ENCODE measurements at places on chromosomes 7 and 10.

GRCh38 chr7:23426876-23427275, 43.4 kb downstream of the IGF2BP3 start:
- peaks cover 9% of the 10 kb centered on the region for H3K4me1 ChIP-seq
- no peak overlapping the region for H3K4me3 ChIP-seq
- no peak for DNase-seq
- no peak overlapping the region for H3K27ac ChIP-seq
- H3K36me3 ChIP-seq, result no peaks in the 10 kb centered on the region

- H3K36me3 ChIP-seq, result no peaks in the 10 kb centered on the region
- DNase-seq, result no peak
- no peak overlapping the region for H3K27ac ChIP-seq
- no peaks in the 10 kb centered on the region for H3K27me3 ChIP-seq
- H3K4me3 ChIP-seq, result no peak overlapping the region
- H3K4me1 ChIP-seq, result no peaks in the 10 kb centered on the region
Measured at GRCh38 chr7:118052336-118052735, 131.6 kb upstream of the LSM8 start.

- H3K4me3 ChIP-seq, result no peak overlapping the region
- H3K36me3 ChIP-seq, result no peaks in the 10 kb centered on the region
- H3K27me3 ChIP-seq, result no peaks in the 10 kb centered on the region
- DNase-seq, result no peak
Measured at GRCh38 chr10:60205741-60206140, 183.9 kb downstream of the ANK3 start.

DNA sequence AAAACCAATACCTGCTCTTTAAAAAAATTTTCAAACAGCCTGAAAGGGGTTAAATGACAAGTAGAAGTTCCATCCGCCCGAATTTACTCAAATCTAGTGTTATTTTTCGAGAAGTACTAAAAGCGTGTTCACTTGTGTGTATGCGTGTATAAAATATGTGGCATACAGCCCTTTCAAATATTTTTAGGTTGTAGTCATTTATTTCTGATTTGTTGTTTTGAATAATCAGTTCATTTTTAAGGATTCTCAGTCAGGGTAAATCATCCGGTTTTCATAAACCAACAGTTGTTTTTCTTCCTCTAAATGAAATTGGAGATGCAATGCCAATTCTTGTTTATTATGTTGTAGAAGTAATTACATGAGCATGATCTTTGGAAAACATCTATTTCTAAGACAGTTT, 6.9 kb upstream of the SUN1 start:
- H3K27ac ChIP-seq, result peak overlapping the region; percentile 5
- no peaks in the 10 kb centered on the region for H3K27me3 ChIP-seq
- H3K4me1 ChIP-seq, result peaks cover 36% of the 10 kb centered on the region
- H3K36me3 ChIP-seq, result no peaks in the 10 kb centered on the region

GRCh38 chr7:4689668-4690067, 7.6 kb downstream of the FOXK1 start:
- H3K36me3 ChIP-seq, result no peaks in the 10 kb centered on the region
- no peak overlapping the region for H3K27ac ChIP-seq
- H3K4me3 ChIP-seq, result no peak overlapping the region
- DNase-seq, result no peak
- H3K4me1 ChIP-seq, result peaks cover 23% of the 10 kb centered on the region

GRCh38 chr7:14666913-14667312, 235.6 kb downstream of the DGKB start:
- no peaks in the 10 kb centered on the region for H3K4me1 ChIP-seq
- H3K27ac ChIP-seq, result no peak overlapping the region
- H3K4me3 ChIP-seq, result no peak overlapping the region
- no peaks in the 10 kb centered on the region for H3K27me3 ChIP-seq

DNA sequence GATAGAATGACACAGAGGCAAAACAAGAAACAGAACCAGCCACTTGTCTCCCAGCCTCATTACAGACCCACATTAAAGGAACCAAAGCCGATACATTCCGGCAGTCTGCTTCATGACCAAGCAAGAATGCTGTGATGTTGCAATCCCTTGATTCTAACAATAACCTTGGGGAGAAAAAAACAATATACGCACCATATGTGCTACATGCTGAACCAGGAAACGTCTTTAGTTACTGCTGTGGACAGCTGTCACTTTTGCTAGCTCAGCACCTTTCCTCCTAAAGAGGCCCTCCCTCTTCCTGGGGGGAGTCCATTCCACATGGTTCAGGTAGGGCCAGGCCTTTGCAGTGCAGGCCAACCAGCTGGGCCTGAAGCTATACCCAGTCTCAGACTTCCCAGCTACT, 79.1 kb downstream of the PRTFDC1 start:
- no peaks in the 10 kb centered on the region for H3K27me3 ChIP-seq
- H3K36me3 ChIP-seq, result no peaks in the 10 kb centered on the region
- no peak overlapping the region for H3K4me3 ChIP-seq
- no peaks in the 10 kb centered on the region for H3K4me1 ChIP-seq
- no peak overlapping the region for H3K27ac ChIP-seq
- DNase-seq, result no peak

GRCh38 chr7:2071133-2071832, 161.5 kb downstream of the MAD1L1 start:
- no peak overlapping the region for H3K27ac ChIP-seq
- no peaks in the 10 kb centered on the region for H3K4me1 ChIP-seq
- DNase-seq, result no peak
- no peak overlapping the region for H3K4me3 ChIP-seq

- no peaks in the 10 kb centered on the region for H3K36me3 ChIP-seq
- H3K4me1 ChIP-seq, result no peaks in the 10 kb centered on the region
- H3K27ac ChIP-seq, result no peak overlapping the region
- H3K27me3 ChIP-seq, result no peaks in the 10 kb centered on the region
- H3K4me3 ChIP-seq, result no peak overlapping the region
Measured at GRCh38 chr10:1747590-1748157, 10.3 kb upstream of the ADARB2 start.

GRCh38 chr10:133357285-133358161, at the start of gene FUOM:
FUOM (minus strand) TSS chr10:133358019; CDS start chr10:133358007, 12 bp downstream.
- DNase-seq, result peak; percentile 59
- H3K4me1 ChIP-seq, result peaks cover 47% of the 10 kb centered on the region
- peaks cover 1% of the 10 kb centered on the region for H3K36me3 ChIP-seq
- peak within 1 kb of the TSS; percentile 64 for H3K27ac ChIP-seq
- no peaks in the 10 kb centered on the region for H3K27me3 ChIP-seq

DNA sequence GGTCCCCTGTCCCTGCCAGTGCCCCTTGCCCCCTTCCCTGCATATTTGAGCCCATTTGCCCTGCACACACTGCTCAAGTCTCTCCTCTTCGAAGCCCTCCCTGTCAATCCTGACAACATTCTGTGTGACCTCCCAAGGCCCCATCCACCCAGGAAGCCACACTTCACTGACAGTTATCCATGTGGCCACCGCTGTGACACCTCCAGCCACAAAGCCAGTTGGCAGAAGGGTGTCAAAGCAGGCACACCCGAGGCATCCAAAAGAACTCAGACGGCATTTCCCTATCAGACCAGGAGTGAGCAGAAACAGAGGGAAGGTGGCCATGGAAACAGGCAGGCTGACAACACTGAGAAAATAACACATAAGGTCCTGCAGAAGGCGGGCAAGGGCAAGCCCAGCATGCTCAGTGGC, 4.6 kb downstream of the POLM start:
- no peak overlapping the region for H3K27ac ChIP-seq
- H3K4me3 ChIP-seq, result no peak overlapping the region
- H3K4me1 ChIP-seq, result peaks cover 32% of the 10 kb centered on the region
- no peak for DNase-seq
- H3K36me3 ChIP-seq, result no peaks in the 10 kb centered on the region

- H3K36me3 ChIP-seq, result peaks cover 2% of the 10 kb centered on the region
- DNase-seq, result no peak
- H3K4me3 ChIP-seq, result no peak overlapping the region
- H3K27ac ChIP-seq, result no peak overlapping the region
- H3K4me1 ChIP-seq, result peaks cover 16% of the 10 kb centered on the region
Measured at GRCh38 chr10:96238646-96239623, 32.4 kb downstream of the BLNK start.

- no peak overlapping the region for H3K4me3 ChIP-seq
- DNase-seq, result no peak
- H3K36me3 ChIP-seq, result no peaks in the 10 kb centered on the region
- H3K4me1 ChIP-seq, result no peaks in the 10 kb centered on the region
- H3K27me3 ChIP-seq, result no peaks in the 10 kb centered on the region
Measured at GRCh38 chr7:156005202-156005691, 193.0 kb upstream of the SHH start.

DNA sequence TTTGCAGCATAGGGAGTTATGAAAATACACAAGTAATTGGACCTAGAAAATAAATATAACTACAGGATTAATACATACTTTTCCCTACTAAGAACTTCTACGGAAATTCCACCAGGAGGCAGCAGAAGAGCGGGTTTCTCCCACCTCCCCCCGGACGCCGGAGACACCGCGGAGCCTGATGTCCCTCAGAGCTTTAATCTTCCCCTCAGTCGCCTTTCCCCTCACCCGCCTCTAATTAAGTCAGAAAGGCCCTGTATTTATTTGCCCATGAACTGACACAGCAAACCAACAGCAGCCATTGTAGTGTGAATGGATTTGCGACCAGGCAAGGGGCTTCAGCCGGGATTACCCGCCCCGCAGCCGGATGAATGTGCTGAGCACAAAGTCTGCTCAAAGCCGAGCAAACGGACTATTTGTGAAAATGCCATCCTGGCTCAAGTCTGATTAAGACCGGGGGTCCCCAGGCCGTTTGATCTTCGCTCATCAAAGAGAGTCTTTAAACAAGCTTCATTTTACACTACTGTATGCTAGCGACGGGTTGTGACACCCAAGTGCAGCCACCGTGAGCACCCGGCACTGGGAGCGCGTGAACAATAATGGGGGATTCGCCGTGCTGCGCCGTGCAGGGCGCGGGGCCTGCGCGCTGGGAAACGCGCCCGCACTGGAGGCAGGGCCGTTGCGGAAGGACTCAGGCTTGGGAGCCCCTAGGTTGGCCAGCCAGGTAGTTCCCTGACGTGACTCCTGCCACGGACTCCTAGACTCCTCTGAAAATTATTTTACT, 5.6 kb upstream of the DKK1 start:
- H3K27ac ChIP-seq, result no peak overlapping the region
- H3K36me3 ChIP-seq, result no peaks in the 10 kb centered on the region
- H3K4me3 ChIP-seq, result peak overlapping the region; percentile 41
- peak; percentile 55 for DNase-seq

- H3K27me3 ChIP-seq, result no peaks in the 10 kb centered on the region
- no peak for DNase-seq
- H3K4me3 ChIP-seq, result no peak overlapping the region
- H3K4me1 ChIP-seq, result no peaks in the 10 kb centered on the region
- H3K27ac ChIP-seq, result no peak overlapping the region
- no peaks in the 10 kb centered on the region for H3K36me3 ChIP-seq
Measured at GRCh38 chr10:124053971-124054370, 39.4 kb downstream of the CHST15 start.

GRCh38 chr10:113600569-113600968, 47.7 kb downstream of the HABP2 start:
- H3K27me3 ChIP-seq, result no peaks in the 10 kb centered on the region
- no peak for DNase-seq
- peaks cover 10% of the 10 kb centered on the region for H3K4me1 ChIP-seq
- no peak overlapping the region for H3K4me3 ChIP-seq

DNA sequence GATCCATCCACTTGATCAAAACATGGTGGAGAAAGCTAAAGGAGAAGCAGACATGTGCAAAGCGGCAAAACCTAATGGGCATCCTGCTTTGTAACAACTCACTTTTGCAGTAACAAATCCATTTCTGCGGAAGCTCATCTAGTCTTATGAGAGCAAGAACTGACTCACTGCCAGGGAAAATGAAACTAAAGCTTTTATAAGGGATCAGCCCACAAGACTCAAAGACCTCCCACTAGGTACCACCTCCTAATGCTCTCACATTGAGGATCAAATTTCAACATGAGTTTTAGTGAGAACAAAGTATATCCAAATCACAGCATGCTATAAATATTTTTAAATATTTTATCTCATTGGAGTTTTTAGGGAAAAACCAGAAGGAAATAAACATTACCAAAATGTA, 120.1 kb upstream of the GNAI1 start:
- no peak for DNase-seq
- no peaks in the 10 kb centered on the region for H3K36me3 ChIP-seq
- no peaks in the 10 kb centered on the region for H3K4me1 ChIP-seq

DNA sequence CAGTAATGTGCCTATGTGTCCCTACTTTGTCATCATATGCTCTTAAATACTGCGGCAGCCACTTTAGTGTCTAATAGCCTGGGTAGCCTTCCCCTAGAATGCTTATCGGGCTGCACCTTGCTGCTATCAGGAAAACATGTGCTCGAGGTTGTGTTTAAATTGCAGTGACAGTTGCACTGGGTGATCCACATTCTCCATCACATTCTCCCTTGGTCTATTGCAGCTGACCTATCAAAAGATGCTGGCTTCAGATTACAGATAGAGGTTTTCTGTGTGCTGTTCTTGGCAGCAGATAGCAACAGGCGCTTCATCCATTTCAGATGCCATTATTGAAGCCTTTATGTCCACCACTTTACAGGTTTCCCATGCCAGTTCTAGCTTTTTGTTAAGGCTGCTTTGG, 130.1 kb upstream of the MDFIC start:
- no peak overlapping the region for H3K4me3 ChIP-seq
- H3K36me3 ChIP-seq, result no peaks in the 10 kb centered on the region

DNA sequence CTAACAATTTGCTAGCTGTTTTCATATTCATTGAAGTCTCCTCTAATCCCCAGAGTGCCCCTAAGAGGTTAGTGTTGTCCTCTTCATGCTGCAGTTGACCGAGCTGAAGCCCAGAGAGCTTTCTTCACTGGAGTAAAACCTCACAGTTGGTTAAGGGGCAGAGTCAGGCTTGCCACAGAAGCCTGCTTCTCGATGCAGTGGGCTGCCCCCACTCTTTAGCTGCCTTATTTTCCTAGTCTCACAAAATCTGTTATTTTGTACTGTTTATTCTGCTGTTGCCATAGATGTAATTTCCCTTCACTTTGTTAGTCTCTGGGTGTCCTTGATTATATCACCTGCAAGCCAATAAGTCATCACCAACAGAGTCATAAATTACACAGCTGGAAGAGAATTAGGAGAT, 56.3 kb upstream of the ZPBP start:
- no peaks in the 10 kb centered on the region for H3K4me1 ChIP-seq
- no peaks in the 10 kb centered on the region for H3K36me3 ChIP-seq
- DNase-seq, result no peak
- no peaks in the 10 kb centered on the region for H3K27me3 ChIP-seq

DNA sequence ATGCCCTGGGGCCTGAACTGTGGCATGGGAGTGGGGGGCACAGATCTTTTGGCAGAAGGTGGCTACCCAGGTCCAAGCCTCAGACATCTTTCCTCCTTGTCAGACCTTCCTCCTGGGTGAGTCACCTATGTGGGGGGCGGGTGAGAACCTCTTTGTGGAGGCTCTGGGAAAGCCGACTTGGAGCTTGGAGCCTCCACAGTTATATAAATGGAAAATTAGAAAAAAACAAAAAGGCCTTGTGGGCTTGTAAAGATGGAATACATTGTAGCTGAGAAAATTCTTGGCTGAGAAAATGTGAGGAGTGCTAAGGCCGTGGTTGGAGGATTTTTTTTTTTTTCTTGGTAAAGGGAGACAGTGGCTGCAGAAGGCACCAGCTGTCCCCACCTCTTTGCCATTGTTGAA, 292.5 kb downstream of the CCDC3 start:
- H3K27ac ChIP-seq, result no peak overlapping the region
- peaks cover 30% of the 10 kb centered on the region for H3K4me1 ChIP-seq
- H3K4me3 ChIP-seq, result no peak overlapping the region
- no peaks in the 10 kb centered on the region for H3K27me3 ChIP-seq

- H3K4me3 ChIP-seq, result no peak overlapping the region
- no peaks in the 10 kb centered on the region for H3K4me1 ChIP-seq
- H3K27ac ChIP-seq, result no peak overlapping the region
Measured at GRCh38 chr10:492836-493235, 196.6 kb downstream of the DIP2C start.

Measured in body of pancreas (tissue), 4 donors.